GM13976 (cell line): ENCODE measurements at places on chromosomes 1 and 21.

GRCh38 chr1:200041337-200042118 is 14.0 kb downstream of the NR5A2 start:
- DNase-seq: peak; percentile 32

GRCh38 chr1:22490309-22490708 is 38.7 kb downstream of the ZBTB40 start:
- no peak for DNase-seq

- DNase-seq: no peak
These were observed 36.6 kb downstream of the XCL1 start for GRCh38 chr1:168613038-168613451.

DNA sequence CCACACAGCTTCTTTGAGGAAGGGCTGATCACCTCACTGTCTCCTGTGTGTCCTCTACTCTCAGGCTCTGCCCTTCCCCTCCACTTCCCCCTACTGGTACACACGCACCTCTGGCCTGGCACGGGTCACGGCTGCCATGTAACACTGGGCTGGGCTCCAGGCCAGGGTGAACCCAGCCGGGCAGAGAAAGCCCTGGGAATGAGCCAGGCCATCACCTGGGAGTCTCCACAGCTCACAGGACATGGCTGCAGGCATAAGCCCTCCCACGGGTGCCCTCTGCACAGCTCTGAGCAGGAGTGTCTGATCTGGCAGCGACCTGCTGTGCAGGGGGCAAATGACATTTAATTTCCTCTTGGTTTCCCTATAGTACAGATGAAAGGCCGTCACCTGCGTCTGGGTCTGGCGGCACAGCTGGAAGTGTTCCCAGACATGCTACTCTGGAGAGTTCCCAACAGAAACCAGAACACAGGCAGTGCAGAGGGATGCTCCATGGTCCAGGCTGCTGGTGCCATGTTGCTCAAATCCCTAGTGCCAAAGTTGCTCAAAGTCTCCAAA is 61.2 kb downstream of the ERI3 start:
- DNase-seq: no peak

GRCh38 chr1:202671399-202671798 is 38.9 kb downstream of the SYT2 start:
- DNase-seq: no peak

DNA sequence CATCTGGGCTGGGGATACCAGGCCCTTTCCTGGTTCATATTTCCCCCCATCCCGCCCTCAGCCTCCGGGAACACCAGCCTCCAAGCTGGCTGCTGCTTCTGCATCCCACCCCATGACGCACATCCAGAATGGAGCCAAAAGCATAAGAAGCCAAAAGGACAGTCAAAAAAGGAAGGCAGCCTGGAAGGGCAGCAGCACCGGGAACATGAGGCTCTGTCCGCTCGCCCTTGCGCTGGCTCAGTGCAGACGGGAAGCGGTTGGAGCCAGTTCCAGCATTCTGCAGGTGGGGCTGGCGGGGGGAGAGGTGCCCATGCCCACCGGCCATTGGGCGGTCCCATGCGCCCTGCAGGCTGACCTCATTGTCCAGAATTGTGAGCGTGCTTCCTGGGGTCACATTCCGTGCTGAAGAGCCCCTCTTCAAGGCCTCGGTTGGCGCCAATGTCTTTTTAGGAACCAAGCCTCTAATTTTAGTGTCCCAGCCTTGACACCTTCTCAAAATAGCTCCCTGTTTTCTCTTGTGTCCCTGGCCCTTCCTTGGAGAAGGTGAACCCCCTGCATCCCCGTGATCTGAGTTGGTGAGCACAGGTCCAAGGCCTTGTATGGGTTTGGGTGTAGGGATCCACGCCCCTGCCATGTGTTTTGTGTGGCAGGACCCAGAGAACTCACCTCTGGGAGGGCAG is 28.4 kb upstream of the NPPB start:
- DNase-seq: peak; percentile 19

- no peak for DNase-seq
These were observed 49.6 kb downstream of the TBX19 start for GRCh38 chr1:168330285-168330684.

DNA sequence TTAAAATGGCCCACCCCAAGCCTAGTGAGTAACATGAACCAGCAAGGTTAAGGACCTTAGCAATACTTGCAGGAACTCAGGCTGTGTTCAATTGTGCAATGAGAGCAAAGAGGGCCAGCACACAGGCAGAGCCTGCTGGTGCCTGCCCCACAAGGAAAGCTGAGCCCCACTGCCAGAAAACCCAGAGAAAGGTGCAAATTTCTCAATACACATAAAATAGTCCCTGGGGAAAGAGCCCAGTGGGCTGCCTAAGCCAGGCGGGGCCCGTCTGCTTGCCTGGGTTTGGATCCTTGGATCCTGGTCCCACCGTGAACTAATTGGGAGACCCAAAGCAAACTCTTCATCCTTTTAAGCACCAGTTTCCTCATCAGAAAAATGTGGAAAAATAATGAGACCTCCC is 128.5 kb upstream of the CACNA1E start:
- no peak for DNase-seq

GRCh38 chr1:204468206-204468605 is 26.4 kb downstream of the PIK3C2B start:
- DNase-seq: no peak

GRCh38 chr21:43341378-43342161 is 85.4 kb downstream of the SIK1 start:
- no peak for DNase-seq

DNA sequence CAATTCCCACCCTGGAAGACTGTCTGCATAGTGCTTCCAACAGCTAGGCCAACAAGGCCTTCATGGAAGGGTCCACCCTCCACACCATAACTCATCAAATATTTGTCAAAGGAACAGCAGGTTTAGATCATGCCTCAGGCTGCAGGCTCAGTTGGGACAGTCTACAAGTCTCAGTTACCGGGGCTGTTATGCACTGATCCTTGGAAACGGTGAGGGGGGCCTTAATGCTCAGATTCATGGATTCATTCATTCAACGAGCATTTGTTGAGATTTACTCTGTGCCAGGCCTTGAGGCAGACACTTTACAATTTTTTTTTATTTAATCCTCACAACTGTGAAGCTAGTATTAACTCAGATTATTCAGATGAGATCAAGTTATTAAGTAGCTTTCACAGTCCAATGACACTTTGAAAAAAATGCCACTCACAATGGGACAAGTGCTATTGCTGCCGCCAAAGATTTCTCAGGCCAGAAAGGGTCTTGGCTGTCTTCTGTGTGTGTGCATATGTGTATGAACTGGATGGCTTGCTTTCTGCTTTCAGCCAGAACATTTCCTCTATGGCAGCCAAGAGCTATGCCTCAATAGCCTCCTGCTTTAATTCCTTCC is 8.9 kb upstream of the C1orf216 start:
- no peak for DNase-seq

DNA sequence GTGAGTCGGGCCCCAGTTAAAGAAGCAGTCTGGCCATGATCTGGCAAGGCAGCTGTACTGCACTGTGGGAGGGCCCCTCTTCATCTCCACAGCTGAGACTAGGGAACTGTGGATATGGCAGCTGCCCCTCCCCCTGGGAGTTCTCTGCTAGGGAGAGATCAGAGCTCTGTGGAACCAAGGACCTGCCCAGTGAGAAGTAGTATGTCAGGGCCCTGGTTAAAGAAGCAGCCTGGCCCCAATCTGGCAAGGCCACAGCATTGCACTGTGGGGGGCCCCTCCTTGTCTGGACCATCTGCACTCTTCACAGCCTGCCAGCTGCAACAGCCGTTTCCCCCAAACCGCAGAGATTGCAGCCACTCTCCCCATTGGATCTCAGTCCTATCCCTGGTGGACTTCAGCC is 208.5 kb downstream of the DNAH14 start:
- no peak for DNase-seq

GRCh38 chr1:21292503-21292983 is 2.3 kb upstream of the ECE1 start:
- DNase-seq: no peak

- DNase-seq: no peak
These were observed 266.0 kb downstream of the PTPRU start for GRCh38 chr1:29502225-29502910.

DNA sequence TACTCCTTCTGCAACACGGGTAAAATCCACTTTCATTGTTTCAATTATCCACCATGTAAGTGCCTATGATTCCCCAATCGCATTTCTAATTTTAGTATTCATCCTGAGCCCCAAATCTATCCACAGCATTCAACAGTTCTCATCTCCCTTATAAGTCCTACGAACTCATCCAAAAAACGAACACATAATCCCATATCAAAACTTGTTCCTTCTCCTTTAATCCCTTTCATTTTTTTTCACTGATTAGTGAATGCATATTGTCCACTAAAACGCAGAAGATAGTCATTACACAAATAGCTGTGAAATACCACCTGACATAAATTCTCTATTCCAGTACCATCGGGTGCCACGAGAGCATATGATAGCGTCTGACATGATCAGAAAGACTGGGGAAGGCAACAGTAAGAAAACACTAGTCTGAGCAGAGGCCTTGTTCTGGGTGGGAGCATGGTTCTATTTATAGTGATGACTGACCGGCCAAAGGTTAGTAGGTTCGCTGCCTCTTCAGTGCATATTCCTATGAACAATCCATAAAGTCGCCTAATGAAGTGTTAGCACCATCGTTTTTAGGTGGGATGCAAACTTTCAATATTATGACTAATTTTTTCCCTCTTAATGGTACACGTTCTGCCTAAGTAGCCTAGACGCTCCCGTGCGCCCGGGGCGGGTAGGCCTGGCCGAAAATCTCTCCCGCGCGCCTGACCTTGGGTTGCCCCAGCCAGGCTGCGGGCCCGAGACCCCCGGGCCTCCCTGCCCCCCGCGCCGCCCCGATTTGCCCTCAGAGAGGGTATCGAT is 648 bp downstream of the ATP5PF start:
- DNase-seq: peak; percentile 40

GRCh38 chr1:109361069-109361468 is 36.6 kb downstream of the SORT1 start:
- DNase-seq: no peak

DNA sequence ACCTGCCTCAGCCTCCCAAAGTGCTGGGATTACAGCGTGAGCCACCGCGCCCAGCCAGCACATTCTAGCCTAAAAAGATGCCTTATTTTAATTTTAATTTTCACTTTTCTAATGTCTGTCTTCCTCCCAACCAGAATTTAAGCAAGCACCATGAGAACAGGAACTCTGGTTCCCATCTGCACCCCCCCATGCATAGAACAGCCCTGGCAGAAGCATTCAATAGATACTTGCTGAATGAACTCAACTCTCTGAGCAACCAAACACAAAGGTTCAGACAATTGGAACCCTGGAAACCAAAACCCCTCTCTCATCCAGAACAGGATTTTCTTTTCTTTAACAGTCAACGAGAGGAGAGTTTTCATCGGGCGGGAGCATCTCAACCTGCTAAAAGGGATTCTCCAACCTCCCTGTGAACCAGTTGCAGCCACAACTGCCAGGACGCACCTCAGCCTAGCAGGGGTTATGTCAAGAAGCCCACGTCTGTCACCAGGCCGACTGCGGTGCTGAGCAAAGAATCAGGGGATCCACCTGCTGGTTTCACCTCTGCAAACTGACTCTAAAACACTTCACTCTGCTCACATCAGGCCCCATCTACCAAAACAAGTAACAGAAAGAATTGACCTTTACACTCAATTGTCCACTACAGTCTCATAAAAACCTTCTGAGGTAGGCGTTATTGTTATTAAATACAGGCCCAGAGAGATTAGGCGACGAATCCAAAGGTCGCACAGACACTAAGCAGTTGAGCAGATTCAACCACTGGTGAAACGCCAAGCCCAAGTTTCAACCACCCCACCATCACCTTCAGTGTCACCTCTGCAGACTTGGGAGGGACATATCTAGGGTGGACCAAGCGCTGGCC is 1.7 kb downstream of the KIAA2013 start:
- DNase-seq: peak; percentile 68

DNA sequence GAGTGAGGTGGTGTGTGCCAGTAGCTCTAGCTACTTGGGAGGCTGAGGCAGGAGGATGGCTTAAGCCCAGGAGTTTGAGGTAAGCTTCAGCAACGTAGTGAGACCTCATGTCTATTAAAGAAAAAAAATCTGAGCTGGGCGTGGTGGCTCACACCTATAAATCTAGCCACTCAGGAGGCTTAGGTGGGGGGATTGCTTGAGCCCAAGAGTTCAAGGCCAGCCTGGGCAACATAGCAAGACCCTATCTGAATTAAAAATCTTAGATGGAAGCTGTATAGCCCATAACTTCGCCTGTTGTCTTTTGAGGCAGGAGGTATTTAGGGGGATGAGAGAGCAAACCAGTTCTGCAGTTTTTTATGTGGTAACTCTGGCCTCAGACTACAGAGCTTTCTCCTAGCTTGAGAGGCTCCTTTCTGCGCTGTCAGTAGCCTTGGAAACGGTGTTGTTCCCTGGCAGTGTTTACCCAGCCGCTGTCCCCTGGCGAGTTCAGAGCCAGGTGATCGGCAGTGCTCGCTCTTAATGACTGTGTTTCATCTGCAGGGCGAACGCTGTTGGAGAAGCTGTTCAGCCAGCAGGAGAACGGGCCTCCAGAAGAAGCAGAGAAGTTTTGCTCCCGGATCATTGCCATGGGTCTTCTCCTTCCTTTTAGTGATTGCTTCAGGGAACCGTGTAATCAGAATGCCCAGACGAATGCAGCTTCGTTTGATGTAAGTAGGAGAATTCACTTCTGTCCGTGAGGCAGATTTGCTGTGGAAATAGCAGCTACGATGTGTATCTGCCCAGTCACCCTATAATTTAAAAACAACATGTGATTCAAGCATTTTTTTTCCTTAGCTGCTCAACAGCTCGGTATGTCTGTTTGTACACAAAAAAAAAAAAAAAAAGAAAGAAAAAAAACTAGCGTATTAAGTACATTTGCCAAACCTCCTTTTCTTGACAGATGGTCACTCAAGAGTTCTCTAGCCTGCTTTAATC is 31.2 kb downstream of the FMN2 start:
- no peak for DNase-seq

- DNase-seq: peak; percentile 82
These were observed 39.8 kb upstream of the CLIC4 start for GRCh38 chr1:24705260-24706073.

- DNase-seq: no peak
These were observed 91.4 kb downstream of the AKT3 start for GRCh38 chr1:243758647-243759046.

DNA sequence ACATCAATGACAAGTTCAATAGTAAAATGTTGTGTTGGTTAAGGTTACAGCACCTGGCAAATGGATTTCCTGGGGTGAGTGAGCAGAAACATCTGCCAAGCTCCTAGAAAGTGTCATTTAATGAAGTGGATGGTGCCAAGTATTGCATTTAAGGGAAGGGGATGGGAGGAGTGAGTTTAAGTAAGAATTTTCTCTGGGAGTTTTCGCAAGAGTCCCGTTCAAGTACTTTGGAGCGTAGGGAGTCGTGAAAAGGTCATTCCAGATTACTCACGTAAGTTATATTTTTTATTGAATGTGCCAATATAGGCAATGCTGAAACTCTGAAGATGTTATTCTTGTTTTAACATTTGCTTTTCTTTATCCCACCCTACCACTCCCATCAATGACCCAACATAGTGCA is 117.4 kb upstream of the RAB3GAP2 start:
- no peak for DNase-seq

- DNase-seq: no peak
These were observed 79.5 kb downstream of the SETD4 start for GRCh38 chr21:35980821-35981220.
